ENCODE measurements at places on chromosomes 6 and 20.

- no peak for DNase-seq
Observed at GRCh38 chr20:35912881-35913280, 41.4 kb downstream of the SCAND1 start.

GRCh38 chr6:133590814-133591213, 298.1 kb upstream of the TCF21 start:
- DNase-seq, result no peak

DNA sequence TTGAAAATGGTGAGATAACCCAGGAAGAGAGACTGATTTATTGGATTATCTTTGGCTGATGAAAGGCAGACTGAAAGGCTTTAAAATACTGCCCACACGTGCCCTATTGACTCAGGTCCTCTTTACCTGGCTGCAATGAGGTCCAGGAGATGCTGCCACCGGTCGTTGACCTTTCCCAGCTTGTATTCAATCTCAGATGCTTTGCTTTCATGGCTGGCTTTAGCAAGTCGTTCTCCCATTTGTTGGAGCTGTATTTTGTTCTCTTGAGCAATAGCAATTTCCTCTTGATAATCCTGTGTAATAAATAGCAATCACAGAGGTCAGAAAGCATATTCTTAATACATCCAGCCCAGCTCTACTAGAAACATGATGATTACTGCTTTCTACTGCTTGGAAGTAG, 368.8 kb downstream of the ESR1 start:
- DNase-seq, result no peak

DNA sequence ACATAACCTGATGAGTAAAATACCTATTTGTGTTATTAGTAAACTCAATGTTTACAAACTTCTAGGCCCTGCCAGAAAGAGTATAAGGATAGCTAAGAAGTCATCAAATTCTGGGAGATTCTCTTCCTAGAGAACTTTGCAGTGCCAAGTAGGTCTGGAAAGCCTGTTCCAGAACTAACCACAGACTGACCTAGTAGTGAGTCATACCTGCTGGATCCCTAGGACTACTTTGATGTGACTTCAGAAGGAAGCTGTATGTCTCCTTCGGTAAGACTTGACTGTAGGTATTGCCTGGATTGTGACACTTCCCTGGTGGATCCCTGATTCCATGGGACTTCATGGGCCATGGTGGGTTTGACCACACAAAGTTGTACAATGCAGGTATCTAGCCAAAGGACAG, 131.7 kb downstream of the DNAH8 start:
- peak; percentile 4 for DNase-seq

GRCh38 chr6:163620670-163621330, 206.3 kb downstream of the QKI start:
- DNase-seq, result peak; percentile 40

DNA sequence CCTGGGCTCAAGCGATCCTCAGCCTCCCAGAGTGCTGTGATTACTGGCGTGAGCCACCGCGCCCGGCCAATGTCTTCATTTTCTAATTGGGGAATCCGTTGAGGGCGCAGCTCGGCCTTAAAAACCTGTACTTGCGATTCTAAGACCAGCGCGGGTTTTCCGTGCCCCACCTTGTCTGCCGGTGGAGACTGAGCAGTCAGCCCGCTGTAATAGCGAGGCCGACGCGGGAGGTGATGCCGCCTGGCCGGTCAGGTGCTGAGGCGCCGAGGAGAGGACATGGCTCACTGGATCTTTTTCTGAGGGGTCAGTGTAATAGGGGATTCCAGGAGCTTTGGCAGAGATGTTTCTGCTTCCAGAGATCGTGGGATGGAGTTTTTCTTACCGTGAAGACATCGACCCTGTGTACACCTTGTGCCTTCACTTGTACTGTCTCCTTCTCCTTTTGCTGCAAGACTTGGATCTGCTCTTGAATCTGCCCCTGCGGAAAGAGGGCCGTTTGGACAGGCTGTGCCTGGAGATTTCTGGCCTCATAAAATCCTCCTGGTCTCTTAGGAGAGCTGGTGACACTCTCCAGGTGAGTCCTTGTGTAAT, 1.5 kb downstream of the TRIM31 start:
- no peak for DNase-seq

GRCh38 chr20:58402305-58402704, 13.3 kb downstream of the VAPB start:
- no peak for DNase-seq

GRCh38 chr6:141035312-141036200, 1097.2 kb upstream of the GJE1 start:
- no peak for DNase-seq

DNA sequence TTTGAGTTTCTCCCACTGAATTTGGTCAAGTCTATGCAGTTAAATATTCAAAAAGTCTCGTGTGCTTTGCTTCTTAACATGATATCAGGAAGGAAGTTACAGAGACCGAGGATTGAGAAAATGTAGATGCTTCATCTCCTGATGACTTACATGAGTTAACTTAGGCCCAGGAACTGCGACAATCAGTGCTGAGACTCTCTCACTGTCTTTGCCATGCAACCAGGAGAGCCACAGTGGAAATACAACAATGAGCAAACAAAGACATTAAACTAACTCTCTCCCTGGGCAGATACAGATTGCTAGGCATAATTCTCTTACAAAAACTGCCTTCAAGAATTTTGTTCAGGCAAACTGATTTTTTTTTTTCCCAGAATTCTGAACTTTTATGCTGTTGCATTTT, 440.6 kb upstream of the EPHA7 start:
- DNase-seq, result no peak

DNA sequence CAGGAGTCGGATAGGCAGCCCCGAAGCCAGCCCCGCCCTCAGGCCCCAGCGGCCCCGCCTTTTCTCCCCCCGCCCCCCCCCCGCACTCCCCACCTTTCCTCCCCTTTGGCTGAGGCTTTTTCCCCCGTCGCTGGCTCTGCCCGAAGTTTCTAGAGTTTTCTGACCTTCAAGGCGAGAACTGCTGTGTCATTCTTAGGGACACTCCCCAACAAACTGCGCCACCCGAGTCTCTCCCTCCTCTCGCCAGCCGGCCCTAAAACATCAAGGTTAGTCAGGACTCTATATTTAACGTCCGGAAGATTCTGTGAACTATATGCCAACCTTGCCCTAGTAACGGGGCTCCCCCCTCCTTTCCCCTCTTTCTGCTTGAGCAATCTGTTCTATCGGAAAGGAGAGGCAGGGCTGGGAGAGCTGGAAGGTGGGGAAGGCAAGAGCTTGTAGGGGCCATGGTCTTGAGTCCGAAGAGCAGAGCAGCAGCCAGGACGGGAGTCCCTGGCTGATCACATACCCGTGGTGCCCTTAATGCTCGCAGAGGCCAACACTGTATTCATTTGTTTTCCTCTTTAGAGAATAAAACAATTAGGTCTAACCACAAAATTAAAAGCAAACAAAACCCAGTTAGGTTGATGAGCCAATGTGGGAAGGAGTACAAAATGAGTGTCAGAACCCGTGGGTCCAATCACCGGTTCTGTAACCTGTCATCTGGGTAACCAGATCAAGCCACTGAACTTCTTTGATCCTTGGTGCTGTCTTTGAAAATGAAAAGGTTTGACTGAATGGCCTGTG, 5.3 kb upstream of the HSPA1B start:
- peak; percentile 92 for DNase-seq

DNA sequence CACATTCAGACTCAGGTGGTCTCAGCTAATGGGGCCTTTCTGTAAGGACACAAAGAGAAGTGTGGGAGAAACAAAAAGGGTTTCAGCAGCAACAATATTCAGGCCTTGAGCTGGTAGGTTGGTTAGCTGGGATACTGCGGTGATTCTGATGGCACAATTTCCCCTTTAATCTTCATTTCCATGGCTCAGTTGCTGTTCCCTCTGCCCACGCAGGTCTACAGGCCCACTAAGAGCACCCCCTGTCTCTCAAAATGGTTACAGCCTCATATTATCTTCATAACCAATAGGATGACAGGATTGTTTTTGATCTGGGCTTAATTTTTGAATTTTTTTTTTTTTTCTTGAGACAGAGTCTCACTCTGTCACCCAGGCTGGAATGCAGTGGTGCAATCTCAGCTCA, 48.9 kb downstream of the MYB start:
- no peak for DNase-seq

DNA sequence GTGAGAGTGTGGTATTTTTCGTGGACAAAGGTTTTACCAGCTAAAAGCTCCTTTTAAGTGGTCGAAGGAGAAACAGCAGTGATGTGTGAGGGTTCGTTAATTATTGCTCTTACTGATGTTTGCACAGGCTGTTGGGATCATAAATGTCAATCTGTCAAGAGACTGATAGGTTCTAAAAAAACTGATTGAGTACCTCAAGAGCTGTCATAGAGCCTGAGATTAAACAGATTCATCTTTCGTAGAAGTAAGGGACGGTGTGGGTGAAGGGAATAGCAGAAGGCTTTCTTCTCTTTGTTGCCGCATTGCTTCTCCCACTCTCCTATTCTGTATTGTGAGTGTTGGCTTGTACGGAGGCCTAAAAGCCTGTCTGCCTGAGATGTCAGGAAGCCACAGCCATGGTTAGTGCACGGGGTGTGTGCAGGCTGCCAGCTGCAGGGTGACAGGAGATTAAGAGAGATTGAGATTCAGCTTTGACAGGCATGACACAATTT, 291.0 kb downstream of the ZFAND3 start:
- DNase-seq, result no peak

DNA sequence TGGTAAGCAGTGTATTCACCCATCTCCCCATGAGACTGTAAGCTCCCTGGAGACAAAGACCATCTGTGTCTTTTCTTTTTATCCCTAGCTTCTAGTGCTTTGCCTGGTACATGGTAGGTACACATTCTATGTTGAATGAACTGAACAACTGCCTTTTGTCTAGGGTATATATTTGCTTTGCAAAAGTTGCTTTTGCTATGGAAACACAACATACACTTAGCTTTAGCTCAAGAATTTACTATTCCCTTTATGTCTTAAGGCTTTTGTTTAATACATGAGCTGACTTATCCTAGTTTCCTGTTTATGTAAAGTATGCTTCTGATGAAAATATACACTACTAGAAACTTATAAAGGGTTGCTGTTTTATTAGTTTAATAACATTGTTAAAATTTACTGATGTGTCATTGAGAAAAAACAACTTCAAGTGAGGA, 198.2 kb downstream of the PRL start:
- DNase-seq, result no peak

DNA sequence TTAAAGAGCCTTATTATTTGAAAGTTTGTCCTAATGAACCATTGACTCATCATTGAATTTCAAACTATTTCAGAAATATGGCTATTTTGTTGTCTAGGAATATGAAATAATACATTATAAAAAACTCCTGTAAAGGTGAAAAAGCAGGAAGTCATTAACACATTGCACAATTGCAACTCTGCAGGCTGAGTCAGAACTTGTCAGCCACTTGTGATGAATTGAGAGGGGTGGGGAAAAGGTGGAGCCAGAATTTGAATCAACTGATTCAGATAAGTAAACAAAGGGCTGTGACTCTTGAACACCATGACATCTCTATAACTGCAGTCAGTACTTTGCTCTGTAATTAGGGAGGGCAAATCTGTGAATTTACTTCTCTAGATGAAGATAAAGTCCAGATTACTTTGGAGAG, 6.0 kb downstream of the C6orf141 start:
- DNase-seq, result peak; percentile 27

DNA sequence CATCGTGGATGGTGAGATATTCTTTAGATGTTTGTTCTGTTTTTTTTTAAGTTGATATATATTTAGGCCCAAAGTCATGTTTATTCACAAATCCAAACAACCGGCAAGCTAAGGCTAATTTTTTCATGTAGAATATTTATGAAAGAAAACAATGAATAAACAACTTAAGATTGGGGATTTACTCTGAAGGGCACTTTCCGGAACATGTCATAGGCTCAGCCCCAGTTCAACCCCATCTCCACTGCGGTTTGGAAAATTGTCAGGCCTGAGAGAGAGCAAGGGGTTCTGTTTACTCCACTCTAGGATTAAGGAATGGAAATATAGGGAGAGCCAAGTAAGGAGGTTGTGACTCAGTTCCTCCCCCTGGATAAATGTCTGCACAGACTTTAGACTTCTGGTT, 18.3 kb downstream of the RPS6KA2 start:
- no peak for DNase-seq

- DNase-seq, result peak; percentile 52
Observed at GRCh38 chr6:153790048-153790447, 249.0 kb upstream of the OPRM1 start.

DNA sequence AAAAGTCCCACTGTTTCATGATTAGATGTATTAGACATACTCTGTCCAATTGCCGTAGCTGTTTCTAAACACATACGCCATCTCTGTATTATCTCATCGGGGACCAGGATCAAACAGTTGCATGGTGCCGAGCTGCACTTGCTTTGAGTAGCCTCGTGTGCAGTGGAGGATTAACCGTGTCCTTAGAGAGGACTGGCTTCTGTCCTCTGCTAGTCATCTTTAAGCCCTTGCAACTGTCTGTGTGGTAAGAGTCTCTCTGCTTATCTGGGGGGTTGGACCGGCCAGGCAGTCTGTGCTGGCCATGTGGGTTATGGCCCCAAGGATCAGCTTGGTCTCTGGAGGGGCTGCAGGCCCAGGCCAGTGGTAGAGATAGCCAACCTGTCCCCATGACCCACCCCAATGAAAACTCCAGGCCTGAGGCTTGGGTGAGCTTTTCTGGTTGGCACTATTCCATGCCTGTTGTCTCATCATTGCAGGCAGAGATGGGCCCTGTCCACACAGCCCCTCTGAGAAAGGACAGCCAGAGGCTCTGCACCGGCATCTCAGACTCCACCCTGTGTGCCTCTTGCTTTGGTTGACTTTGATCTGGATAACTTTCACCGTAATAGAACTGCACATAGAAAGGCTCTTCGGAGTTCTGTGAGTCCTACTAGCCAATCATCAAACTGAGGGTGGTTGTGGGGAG, 137.3 kb upstream of the SNX9 start:
- DNase-seq, result no peak

- DNase-seq, result peak; percentile 86
Observed at GRCh38 chr6:34771727-34772126, 14.4 kb downstream of the SNRPC start.

DNA sequence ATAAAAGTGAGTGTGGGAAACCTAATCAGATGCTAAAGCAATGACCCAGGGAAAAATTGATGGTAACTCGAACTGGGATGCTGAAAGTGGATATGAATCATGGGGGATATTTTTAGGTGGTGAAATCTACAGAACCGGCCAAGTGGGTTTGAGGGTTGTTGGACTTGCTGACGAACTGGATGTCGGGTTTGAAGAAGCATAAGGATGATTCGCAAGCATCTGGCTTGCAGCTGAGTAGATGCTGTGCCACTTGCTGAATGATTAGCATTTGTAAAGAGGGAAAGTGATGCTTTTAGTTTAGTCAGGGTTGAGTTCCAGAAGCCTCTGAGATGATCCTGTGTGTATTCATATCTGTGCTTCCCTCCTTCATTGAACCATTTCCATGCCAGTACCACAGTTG, 54.9 kb downstream of the UBR2 start:
- peak; percentile 56 for DNase-seq

- peak; percentile 46 for DNase-seq
Observed at GRCh38 chr6:159169557-159170332, 545 bp downstream of the FNDC1 start.

Data from EH (cell line).